Osteocyte (in vitro differentiated cells): ENCODE measurements at places on chromosomes 5 and 9. TPM values are rescaled to one million over a fixed set of nuclear protein-coding genes. Genes with fewer than 3 reads are reported as not detected.

DNA sequence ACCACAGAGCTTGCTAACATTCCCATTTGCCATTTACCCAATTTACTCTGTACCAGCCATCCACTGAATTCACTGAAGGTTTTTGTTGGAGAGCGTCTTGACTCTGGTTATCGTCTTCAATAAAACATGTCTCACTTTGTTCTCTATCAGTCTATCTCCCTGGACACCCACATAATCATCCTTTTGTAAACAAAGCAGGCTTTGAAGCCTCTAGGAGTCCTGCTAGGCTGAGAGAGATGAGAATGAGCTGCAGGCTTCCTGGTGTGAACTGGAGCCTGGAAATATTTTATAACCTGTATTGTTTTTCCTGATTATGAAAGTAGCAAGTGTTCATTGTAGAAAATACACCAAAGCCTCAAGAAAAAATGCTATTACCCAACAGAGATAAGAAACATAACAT lies 140.6 kb upstream of the ZNF366 start:
- no peak for DNase-seq

- no peak for DNase-seq
Measured at GRCh38 chr9:32431940-32432555, 47.6 kb downstream of the ACO1 start.

DNA sequence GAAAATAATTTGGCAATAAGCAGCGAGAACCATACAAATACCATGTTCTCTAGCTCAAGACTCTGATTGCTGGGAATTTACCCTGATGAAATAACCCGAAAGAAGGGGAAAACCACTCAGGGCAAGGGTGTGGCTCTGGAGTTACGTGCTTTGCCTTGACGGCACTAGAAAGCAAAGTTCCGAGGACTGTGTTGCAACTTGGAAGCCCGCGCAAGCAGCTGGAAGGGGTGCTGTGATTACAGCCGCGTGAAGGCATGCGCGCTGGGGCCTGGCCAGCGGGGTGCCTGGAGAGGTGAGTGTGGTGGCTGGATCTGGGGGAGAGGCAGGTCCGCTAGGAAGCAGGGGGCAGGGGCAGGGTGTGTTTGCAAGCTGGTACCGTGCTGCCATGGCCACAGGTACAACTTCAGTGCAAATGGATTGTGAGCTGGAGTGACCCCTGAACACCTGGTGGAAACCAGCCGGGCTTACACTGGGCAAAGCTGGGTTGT lies 52.6 kb upstream of the CNOT6 start:
- DNase-seq, result peak; percentile 82

DNA sequence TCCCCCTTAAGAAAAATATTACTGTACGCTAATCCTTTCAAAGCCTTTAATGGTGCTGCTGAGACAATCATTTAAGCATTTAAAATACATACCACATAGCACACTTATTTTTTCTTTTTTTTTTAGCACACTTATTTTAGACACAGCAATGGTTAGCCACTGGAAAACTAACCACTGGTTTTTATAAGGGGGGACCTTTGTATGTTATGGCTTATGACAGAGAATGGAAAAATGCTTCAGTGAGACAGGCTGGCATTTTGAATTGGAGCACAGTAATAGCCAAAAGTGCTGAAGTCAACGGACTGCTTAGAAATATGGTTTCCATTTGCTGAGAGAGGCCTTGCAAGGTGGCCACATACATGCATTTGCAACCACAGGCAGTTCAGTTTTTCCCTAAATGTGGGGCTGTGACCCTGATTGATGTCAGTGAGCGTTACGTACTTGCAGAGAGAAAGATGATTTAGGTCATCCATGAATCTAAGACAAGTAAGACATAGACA lies 28.5 kb downstream of the AOPEP start:
- no peak for DNase-seq

- DNase-seq, result no peak
Measured at GRCh38 chr9:78821126-78821822, 524.3 kb downstream of the PSAT1 start.

DNA sequence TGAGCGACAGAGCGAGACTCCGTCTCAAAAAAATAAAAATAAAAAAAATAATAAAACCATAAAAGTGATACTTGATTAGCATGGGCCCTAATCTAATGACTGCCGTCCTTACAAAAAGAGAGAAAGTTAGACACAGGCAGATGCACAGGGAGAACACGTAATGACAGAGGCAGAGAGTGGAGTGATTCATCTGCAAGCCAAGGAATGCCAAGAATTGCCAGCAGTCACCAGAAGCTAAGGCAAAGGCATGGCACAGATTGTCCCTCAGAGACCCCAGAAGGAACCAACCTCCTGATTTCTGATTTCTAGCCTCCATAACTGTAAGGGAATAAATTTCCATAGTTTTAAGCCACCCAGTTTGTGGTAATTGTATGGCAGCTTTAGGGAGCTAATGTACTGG lies 79.6 kb upstream of the FREM1 start:
- no peak for DNase-seq

GRCh38 chr5:57335092-57335660 lies 147.4 kb downstream of the ACTBL2 start:
- DNase-seq, result no peak

ERCC8 gene
- 11.3 and 13.4 TPM in 2 replicates for total RNA-seq
